ENCODE measurements at places on chromosomes 12 and 14.
A peak's percentile ranks its signal among the peaks of the same experiment; 100 is the strongest.

DNA sequence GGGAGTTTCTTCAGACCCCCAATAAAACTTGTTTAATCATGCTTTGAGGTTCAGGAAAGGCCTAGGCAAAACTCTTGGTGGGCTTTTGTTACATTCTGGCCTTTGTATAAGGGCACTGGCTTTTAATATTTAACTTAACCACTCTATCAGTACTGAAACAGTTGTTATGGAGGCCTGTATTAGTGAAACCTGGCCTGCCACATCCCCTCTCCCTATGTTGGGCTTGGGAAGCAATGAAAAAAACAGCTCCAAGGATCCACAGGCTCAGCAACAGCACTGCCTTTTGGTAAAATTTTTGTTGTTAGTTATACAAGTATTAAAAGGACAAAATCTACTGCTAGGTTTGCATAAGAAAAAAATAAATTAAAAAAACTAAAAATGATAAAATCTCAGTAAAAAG, 10.7 kb downstream of the SOAT2 start:
- DNase-seq, result no peak

- peak; percentile 63 for DNase-seq
Measured at GRCh38 chr12:98110536-98110935, 404.9 kb upstream of the TMPO start.

GRCh38 chr14:95515596-95516552, 576 bp downstream of the SYNE3 start:
- DNase-seq, result peak; percentile 40

GRCh38 chr14:30419037-30419436, 139.9 kb upstream of the G2E3 start:
- DNase-seq, result no peak

DNA sequence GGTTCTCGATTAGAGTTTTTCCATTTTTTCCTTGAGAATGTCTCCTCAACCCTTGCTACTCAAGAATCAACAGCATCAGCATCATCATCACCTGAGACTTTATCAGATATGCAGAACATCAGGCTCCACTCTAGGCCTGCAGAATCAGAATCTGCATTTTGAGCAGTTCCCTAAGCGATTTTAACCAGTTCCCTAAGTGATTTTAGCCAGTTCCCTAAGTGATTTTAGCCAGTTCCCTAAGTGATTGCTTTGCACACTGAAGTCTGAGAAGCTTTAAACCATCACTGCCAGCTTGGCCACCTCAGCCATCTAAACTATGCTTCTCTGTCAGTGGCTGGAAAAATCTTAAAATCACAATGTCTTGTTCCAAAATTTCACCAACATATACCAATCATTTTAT, 29.4 kb upstream of the SLC38A1 start:
- no peak for DNase-seq

GRCh38 chr12:131074221-131075083, 120.7 kb downstream of the ADGRD1 start:
- peak; percentile 88 for DNase-seq

DNA sequence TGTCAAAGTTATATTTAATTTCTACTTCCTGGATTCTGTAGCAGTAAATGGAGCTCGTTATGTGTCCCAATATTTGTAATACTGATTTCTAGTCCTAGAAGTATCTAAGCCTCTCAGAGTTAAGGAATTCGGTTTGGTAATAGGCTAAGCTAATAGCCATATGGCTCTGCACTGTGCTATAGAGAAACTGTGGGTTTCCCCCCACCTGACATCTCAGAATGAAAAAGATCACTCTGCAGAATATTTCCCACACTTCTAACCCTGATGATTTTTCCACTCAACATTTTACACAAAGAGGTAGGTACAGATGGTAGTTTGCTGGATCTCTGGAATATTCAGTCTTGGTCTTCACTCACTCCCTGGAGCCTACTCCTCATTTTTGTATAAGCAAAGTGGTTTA, 71.2 kb downstream of the BORCS5 start:
- no peak for DNase-seq

- DNase-seq, result no peak
Measured at GRCh38 chr14:85387181-85387580, 142.8 kb upstream of the FLRT2 start.

- DNase-seq, result no peak
Measured at GRCh38 chr12:56716458-56716857, 8.6 kb downstream of the NACA start.

DNA sequence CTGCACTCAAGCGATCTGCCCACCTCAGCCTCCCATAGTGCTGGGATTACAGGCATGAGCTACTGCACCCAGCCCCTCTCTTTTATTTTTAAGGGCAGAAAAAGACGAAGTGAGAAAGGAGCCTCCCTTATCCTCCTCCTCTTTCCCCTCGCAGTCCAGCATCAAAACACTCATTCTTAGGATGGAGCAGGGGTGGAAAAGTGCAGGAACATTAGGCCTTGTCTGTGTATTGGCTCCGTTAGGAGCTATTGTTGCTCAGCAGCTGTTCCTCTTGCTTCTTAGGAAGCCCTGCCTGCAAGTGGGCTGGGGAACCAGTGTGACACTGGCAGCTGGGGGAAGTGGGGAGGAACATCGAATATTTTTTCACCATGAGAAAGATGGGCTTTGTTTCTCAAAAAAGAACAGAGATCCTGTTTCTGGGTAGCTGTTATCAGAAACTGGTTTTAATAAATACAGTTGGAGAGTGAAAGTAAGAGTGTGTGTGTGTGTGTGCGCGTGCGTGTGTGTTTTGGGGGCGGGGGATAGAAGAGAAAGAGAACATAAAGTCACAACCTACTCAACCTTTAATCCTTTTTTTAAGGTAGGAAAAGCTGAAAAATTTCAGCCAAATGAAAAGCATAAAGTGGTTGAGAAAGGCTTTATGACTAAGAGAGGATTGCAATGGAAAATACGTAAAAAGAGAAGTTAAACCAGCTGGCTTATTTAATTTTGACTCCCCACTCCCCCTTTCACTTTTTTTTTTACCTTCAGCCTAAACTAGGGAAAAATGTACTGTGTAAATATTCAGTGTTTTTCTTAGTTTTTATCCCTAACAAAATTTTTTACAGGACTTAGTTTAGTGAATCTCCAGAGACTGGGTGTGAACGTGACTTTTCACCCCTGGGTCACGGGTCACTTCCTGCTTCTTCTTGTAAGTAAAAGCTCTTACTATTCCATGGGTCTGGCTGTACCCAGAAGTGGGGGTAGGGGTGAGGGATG, 197.2 kb upstream of the PLEKHG7 start:
- no peak for DNase-seq

DNA sequence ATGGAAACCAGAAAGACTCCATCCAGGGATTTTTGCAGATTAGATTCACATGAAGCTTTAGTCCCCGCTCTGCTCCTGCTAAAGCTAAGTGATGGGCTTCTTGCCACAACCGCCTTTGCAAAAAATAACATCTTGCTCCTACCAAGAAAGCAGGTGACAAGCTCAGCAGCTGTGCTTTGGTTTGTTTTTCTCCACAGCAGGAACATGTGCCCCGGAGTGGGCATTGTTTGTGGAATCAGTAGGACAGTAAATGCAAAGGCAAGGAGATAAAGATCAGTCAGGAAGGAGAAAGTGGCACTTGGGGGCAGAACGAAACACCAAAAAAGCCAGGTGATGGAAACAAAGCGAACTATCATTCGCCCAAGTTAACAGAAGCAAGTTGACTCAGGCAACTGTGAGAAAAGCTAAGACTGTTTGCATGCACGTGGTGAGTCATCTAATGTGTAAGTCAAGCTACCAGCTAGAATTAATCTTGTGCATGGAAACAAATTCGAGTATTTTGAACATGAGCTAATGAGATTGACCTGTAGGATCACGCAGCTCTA, 165.5 kb upstream of the PLXNC1 start:
- DNase-seq, result no peak

DNA sequence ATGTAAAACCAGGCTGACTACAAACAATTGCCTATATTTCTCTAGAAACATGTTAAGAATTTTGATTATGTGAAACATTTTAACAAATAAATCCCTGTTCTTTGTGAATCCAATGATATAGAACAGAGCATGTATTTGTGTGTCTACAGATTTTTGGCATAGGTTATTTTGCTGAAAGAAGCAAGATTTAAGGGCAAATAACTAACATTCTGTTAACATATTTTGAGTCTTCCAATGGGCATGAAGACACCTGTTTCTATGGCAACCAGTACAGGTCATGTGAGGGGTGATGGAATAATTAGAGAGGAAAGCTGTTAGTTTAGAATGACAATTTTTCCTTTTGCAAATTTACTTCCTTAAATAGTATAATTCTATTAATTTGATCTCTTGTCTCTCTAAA, 8.8 kb downstream of the ART4 start:
- no peak for DNase-seq
